Omental fat pad (tissue), 4 donors: ENCODE measurements at places on chromosomes 4 and X. TPM values are rescaled to one million over a fixed set of nuclear protein-coding genes. Genes with fewer than 3 reads are reported as not detected.

DNA sequence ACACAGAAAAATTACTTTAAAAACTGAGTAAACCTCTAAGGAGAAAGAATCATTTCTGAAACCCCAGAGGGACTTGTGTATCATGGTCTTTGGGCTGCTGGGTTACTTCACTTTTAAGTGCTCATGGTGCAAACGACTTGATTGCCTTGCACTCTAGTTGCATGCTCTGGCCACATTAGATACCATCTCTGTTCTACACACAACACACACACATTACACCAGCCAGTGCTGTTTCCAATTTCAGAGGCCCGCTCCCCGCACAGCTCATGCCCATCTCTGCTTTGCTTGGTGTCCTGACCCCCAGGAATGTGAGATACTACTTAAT, 2.1 kb downstream of the PPP3CA start:
- no peak for DNase-seq

DNA sequence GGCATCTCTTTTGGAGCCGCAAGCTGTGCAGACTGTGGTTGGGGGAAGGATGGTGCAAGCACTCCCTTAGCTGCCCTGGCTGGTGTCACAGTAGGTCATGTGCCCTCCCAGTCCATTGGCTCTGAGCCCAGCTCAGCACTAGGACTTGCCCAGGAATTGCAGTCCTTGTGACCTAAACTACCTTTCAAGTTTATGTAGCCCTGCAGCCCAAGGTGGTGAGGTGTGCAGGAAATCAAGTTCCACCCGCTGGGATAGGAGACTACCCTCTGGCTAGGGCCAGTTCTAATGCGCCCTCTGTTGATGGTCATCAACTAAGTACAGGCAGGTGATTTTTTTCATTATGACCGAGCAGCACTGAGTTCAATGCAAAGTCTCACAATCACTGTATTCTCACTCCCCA, 335.2 kb downstream of the UBE2NL start:
- no peak for DNase-seq

DNA sequence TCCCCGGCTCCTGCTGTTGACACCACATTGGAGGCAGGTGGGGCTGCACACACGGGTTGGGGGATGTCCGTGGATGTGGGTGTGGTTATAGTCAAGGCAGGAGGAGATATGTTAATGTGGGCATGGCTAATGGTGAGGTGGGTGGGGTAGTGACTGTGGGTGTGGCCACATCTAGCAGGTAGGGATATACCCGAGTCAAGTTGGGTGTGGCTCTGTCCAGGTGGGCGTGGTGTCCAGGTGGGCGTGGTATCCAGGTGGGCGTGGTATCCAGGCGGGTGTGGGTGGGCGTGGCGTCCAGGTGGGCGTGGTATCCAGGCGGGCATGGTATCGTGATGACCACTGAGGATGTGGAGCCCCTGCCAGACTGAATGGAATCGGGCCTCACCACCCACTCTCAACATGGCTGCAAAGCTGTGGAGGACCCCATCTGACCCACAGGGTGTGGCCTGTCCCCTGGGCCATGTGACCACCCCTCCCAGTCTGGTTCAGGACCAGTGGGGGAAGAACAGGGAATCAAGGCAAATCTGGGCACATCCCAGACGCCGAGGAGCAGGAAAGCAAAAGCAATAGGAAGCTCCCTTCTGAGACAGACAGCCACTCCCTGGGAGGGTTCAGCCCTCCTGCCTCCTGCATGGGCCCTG, 21.0 kb downstream of the MAN2B2 start:
- no peak for DNase-seq

CHST7 gene
- total RNA-seq, result 18.0 TPM
